AG04449 (cell line): ENCODE measurements at places on chromosomes 1 and 21.

- DNase-seq: no peak
Measured at GRCh38 chr1:117146072-117146471, 24.5 kb upstream of the TRIM45 start.

- DNase-seq: no peak
Measured at GRCh38 chr1:89536555-89537341, 12.1 kb downstream of the LRRC8B start.

DNA sequence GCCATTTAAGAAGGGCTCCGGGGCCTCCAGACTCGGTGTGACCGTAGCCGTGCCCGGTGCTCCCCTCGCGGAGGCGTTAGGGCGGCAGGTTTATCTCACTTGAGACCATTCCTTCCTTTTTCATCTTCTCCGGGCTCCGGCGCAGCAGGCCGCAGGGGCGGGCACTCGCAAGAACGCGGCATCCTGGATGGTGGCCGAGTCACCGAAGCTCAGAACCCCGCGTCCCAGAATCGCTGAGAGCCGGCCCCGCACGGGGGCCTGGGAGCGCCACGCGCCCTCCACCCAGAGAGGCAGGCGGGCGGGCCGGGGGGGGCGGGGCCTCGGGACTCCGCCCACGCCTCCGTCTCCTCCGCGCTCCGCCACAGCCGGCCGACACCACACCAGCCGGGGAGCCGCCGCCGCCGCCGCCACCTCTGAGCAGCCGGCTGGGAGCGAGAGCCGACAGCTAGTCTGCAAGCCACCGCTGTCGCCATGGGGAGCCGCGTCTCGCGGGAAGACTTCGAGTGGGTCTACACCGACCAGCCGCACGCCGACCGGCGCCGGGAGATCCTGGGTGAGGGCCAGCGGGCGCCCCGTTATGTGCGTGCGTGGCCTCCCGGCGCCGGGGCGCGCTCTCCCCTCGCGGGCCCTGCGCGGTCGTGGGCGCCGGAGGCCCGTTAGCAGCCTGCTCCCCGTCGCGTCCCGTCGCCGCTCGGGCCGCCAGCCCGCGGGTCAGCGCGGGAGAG is at the start of gene DEGS1:
Gene DEGS1, plus strand, starts transcription at position 375 of the 725 bp plus-strand sequence. Its CDS starts 97 bp downstream, at position 472.
- DNase-seq: no peak

- no peak for DNase-seq
Measured at GRCh38 chr1:172406968-172407367, 13.5 kb upstream of the C1orf105 start.

DNA sequence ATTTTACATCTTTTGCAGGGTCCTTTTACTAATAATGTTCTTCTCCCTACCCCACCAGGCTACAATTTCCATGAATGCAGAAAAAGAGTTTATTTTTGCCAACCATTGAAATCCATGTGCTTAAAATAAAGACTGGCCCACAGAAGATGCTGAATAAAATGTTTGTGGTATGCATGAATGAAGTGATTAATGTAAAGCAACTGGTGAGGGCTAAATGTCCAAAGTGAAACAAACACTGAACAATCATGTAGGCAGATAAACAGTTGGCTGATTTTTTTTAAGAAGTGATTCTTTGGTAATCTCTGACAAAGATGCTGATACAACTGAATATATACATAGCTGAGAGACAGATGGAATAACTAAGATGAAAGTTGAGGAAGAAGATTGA is 94.5 kb downstream of the ST6GALNAC5 start:
- no peak for DNase-seq

DNA sequence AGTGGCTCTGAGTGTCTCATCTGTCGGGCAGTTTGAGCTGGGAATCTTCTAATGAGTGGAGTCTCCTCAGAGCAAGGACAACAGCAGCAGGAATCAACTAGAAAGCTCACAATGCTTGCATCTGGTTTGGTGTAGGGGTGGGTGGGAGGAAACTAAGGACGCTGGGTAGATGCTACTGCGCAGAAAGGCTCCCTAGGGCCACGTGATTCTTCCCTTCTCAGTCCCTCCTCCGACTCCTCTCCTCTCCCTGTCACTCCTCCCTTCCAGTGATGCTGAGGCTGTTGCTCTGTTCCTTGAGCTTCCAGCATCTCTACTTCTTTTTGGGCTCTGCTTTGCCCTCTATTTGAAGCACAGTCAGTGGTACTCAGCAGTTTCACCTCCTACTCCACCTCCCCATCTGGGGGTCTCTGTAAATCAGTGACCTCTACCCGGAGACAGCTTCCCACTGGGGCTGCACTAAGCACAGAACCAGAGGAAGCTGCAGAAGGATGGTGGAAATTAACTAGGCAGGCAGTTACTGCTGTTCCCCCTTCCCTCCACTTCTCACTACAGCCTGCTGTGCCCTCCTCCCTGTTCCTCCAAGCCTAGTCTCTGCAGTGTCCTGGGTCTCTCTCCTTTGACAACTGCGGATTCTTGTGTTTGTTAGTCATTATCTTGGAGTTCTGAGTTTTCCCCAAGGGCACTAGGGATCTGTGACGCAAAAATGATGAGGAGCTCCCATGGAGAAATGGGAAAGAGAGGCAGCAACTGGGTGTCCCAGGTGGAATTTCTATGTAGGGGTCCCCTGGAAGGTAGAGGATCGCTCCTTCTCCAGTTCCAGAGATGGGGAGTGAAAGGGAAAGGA is 5.8 kb downstream of the LINGO4 start:
- no peak for DNase-seq

GRCh38 chr21:32427958-32428623 is 15.6 kb downstream of the EVA1C start:
- DNase-seq: no peak

GRCh38 chr1:185385991-185386390 is 68.9 kb upstream of the IVNS1ABP start:
- no peak for DNase-seq

DNA sequence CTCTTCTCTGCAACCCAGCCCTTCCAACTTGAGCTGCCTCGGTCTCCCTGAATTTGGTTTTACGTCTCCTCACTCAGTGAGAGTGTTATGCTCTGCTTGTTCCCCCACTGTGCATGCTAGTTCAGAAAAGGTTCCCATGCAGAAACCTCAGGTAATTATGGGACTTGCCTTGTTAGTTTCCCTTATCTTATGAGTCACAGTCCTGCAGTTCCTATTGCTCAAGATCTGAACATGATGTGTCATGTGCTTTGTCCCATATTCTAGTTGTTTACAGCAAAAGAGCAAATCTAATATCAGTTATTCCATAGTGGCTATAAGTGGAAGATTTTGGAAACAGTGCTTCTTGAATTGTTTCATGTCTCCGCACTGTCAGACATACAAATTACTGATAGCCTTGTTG is 74.4 kb downstream of the DUSP10 start:
- DNase-seq: peak; percentile 46

DNA sequence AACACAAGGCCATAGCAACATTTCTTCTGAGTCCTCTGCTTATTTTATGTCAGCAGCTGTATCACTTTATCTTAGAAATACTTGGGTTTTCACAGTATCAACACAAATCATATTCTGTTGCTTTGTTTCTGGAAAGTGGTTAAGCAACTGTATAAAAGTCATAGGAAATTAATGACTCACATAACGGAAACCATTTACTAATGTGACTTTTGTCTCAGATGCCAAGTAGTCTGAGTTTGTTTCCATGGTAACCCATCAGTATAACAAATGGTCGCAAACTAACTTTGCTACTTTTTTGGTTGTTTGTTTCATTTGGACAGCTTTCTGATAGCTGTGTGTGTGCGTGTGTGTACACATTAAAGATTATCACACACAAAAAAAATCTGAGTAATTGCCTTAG is 31.1 kb downstream of the EEIG2 start:
- peak; percentile 72 for DNase-seq

- DNase-seq: no peak
Measured at GRCh38 chr1:85575363-85575995, 5.1 kb upstream of the CCN1 start.

DNA sequence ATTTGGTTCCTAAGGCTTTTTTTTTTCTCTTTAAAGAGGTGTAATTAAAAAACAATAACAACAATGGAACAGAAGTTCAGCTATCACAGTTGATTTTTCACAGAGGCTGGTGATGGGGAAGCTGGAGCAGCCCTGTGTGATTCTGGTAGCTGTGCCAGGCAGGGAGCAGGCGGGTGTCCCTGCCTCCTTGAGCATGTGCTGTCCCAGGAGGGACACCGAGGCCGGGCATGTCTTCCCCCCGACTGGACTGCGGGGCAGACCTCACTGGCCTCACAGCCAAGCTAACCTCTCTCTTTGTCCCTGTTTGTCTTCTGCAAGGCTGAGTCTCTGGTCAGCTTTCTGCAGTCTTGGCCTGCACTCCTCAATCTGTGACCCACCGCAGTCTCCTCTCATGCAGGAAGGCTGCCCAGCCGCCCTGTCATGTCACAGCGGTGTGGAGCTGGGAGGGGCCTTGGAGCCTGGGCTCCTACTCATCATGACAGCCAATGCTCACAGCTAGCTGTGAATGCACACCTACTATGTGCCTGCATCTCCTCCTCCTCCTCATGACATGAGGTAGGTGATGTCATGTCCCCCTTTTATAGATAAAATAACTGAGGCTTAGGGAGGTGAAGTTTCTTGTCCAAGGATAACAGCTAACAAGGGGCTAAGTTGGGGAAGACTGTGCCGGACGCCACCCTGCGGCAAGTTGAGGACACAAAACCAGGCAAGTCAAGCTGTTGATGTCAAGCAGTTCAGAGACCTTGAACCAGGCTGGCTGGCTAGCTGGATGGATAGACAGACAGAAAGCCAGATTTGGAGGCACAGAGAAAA is 10.3 kb upstream of the ACTL8 start:
- no peak for DNase-seq

DNA sequence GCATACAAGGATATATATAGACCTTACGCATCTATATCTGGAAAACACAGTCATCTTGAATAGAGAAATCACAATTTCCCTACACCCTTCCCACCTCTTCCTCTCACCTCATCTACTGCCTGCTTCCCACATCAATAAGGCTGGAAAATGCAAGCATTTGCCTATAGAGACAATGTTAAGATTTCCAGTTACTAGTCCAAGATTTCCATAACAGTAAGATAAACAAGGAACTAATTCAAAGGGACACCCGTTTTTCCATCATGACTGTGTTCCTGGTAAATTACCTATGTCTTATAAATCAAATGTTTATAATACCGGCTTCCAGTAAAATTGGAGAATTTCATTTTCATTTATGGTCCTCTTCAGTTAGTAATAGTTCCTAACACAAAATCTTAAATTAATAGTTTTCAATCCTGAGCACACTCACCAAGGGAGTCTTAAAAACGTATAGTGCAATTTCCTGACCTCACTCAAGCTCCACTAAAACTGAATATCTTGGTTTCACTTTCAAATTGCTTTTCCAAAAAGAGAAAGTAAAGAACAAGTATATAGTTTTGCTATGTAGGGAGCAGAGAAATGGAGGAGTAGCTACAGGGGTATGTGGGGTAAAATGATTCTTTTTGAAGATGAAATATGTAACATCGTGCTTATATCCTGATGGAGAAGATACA is 398.7 kb downstream of the PLPP3 start:
- no peak for DNase-seq

- no peak for DNase-seq
Measured at GRCh38 chr1:119715542-119715941, 3.8 kb downstream of the PHGDH start.

DNA sequence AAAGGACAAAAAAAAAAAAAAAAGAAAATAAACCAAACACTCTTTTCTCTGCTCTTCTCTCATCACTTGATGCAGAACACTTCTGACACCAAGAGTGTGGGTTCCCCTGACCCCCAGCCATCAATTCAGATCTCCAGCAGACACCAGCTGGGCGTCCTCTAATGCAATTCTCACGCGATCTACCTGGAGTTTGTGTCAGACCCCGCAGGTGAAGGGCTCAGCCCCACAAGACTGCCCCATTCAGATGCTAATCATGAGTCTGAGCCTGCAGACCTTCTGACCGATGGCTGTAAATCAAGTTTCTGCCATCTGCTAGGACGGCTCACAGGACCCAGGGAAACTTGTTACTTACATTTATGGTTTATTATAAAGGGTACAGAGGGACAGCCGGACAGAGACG is 133.6 kb upstream of the C1orf174 start:
- no peak for DNase-seq

DNA sequence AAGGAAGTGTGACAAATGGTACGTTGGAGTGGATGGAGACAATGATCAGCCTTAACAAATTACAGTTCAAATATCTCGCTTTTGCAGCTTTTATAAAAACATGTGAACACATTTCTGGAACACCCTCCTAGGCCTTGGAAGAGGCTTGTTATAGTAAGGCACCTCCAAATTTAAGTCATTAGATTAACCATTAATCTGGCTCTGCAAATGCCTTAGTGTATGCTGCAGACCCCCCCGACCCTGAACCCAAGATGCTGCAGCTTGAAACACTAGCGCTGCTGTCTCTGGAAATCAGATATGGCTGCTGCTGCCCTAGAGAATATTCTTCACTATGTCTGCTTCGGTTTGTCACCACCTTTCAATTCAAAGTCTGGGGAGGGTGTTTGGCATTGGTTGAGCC is 196.4 kb downstream of the MIS18A start:
- no peak for DNase-seq

DNA sequence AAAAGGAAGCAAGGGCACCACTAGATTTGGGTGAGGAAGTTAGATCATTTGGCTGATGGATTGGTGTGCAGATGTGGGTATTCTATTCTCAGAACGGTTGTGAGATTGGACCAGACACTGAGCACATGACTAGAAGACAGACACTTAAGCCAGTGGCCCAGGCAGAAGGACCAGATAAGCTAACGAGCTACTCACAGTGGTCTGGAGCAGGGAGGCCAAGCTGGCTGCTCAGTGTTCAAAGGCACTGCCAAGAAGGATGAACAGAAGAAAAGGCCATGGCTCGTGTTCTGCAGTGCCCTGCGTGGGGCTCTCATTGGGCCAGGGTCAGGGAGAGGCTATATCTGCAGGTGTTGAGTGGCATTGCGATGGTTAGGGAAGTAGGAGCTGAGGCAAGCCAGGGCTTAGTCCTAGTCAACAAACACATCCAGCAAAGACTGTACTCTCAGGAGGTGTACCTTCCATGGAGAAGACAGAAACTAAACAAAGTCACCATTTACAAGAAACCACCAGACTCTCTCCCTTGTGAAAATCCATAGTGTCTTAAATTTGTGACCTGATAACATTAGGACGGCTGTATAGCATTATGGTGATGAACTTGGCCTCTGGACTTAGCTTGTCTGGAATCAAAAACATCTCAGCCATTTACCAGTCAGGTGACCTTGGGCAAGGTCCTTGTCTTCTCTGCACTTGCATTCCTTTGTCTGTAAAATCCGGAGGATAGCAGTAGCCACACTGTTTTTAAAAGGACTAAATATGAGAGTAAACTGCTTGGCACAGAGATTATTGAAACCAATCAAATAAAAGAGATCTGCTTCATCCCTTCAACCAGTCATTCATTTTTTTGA is 274.5 kb downstream of the SIPA1L2 start:
- no peak for DNase-seq
